ENCODE measurements at places on chromosomes 13 and 19.

DNA sequence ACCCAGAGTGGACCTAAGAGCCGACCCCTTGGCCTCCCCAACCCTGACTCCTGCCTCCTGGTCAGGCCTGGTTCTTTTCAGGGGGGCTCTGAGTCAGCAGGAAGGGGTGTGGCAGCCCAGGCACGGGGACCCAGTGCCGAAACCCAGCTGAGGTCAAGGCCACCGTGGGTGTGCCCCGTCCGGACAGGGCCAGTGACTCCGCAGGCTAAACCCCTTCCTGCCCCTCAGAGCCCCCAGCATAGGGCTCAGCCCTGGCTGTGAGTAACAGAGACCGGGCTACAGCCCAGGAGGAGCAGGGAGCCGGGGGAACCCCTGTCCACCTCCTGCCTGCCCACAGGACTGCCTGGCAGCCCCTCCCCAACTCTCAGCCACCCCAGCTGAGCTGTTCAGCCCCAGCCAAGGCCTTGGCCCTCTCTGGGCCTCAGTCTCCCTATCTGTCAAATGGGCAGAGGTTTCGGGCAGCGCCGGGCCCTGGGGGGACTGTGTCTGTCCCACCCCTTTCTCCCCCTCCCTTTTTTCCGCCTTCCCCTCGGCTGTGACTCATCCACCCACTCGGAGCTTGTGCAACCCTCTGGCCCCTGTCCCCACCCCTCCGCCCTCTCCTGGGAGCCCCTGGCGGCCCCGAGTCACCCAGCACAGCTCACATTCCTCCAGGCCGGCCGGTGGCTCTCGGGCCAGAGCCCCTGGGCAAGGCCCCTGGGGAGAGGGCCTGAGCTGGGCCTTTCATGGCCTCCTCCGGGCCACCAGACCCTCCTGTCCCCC lies 8.6 kb downstream of the ZBTB7A start:
- DNase-seq, result peak; percentile 89

DNA sequence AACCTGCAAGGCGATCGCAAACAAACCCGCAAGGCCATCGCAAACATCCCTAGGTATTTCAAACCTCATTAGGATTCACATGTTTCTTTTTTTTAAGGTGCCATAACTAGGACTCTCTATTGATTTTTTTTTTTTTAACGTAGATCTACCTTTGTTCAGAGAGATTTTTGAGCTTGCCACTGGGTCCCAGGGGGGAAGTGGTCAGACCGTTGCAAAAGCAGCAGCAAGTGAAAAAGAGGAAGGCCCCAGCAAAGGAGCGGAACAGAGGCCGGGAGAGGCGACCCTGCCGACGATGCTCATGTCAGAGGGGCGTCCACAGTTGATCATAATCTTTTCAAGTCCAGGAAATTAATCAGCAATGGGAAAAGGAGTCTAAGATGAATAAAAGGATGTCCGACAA lies 32.7 kb upstream of the FLT1 start:
- DNase-seq, result no peak

- no peak for DNase-seq
Measured at GRCh38 chr19:45794627-45795026, 2.0 kb upstream of the DMWD start.

DNA sequence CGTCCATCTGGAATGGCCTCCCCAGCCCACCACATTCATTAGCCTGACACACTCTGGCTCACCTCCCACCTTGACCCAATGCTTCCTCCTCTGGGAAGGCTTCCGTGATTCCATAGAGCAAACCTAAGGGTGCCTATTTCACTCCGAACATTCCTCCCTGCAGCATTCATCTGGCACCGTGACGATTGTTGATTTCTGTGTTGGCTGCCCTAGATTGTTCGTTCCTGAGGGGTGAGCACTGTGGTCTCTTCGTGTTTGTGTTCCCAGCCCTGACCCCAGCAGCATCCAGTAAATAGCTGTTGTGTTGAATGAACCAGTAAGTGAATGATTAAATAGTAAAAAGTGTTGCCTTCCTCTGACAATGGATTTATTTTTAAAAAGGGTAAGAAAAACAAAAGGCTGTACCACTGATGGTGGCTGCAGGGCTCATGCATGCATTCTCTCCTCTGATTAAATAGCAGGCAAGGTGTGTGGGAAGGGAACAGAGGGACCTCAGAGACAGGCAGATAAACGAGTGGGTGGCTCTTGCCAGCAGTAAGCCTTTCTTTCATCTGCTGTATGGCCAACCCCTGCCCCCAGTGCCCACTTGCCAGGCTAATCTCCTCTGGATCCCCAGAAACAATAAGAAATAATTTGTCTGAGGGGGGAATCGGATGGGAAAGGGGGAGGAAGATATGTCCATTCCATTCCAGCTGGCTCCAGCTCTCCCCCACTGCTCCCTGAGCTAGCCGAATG lies 48.4 kb upstream of the CACNA1A start:
- DNase-seq, result no peak

DNA sequence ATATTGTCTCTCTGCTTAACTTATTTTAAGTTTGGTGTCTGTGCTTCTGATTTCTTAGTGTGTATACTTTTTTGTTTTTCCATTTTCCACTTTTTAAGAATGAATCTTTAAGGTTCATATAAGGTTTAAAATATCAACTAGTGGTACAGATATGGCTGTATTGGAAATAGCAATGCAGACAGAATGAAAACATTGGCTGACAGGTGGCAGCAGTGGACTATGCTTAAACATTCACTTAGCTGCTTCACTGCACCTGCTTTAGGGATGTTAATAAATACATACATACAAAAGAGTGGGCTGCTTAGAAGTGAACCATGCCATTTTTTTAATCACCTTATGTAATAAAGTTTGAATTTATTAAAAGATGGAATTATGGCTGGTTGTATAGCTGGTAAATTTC lies 27.3 kb downstream of the TM9SF2 start:
- DNase-seq, result no peak

- DNase-seq, result no peak
Measured at GRCh38 chr19:17266589-17266974, 661 bp upstream of the BABAM1 start.

DNA sequence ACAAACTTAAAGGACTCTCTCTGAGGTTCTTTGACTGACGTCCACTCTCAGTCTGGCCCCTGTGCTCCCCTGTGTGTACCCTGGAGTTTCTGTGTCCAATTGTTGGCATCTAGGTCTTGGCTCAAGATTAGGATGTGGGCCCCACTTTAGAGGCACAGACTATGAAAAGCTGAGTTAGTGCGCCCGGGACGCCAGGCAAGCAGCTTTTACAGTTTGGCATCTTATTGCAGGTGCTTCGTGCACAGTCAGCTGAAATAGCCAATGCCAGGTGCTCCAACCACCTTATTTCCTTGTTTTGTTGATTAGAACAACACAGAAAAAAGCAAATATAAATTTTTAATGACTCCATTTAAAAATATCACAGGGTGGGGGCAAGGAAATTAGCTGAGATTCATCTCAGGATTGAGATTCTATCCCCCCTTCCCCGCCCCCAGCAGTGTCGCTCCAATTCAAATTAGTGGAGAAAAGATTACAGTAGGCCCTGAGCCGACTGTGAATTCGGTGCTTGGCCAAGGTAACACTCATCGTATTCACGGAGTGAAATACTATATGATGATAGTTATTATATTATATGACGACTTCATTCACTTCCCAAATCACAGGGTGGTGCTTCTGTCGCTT lies 4.3 kb downstream of the SOX1 start:
- no peak for DNase-seq

DNA sequence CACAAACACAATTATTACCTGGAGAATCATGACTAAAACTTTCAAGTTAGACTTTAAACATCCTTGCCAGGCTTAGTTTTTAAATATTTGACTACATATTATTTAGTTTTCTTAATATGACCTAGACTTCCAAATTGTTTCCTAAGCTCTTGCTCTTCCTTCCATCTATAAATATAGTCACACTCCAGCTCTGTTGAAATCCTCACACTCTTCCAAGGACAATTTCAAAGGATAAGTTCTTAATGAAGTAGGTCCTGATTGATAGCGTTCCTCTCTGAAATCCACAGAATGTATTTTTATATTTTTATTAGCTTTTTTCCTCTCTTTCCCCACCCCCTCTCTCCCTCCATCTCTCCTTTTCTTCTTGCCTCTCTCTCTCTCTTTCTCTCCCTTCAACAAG lies 1074.1 kb upstream of the PCDH20 start:
- DNase-seq, result no peak

DNA sequence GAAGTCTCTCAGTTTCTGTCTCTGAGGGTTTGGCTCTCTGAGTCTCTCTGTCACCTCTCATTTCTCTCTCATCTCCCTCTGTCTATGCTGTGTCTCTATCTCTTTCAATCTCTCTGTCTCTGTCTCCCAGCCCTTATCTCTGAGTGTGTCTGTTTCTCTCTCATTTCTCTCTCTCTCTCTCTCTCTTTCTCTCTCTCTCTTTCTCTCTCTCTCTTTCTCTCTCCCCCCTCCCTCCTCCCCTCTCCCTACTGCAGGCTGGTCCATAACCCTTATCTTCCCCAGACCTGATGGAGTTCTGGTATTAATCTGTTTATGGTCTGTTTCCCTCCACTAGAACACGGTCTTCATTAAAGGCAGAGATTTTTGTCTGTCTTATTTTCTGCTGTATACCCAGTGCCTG lies 1.3 kb upstream of the PVR start:
- DNase-seq, result no peak

DNA sequence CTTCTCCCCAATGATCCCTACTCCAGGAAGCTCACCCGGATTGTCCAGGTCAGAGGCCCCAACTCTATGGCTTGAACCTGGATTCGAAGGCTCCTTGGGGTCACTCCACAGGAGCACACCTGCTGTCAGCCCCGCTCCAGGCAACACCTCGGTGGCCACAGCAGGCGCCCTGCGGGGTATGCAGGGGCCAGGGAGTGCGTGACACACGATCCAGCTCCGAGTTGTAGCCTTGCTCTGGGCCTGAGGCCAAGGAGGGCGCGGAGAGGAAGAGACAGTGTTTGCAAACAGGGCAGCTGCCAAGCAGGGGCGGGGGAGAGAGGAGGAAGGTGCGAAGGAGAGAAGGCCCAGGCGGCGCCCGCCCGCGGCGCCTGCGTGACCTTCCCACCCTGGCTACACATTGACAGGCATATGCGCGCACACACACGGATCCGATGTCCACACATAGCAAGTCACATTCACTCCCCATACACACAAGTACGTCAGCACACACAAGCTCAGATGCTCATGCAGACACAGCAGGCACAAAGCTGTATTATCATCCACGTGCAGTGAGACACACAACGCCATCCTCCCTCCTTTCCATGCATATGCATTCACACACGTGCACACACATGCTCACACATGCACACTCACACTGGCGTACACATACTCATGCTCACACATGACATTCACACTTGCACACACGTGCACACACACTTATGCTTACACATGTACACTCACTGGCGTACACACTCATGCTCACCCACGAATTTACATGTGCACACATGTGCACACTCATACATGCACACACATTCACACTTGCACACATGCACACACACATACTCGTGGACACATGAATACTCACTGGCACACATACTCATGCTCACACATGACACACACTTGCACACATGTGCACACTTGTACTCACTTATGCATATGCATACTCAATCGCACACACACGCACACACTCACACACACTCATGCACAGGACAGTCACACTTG lies 10.4 kb downstream of the SBK2 start:
- peak; percentile 68 for DNase-seq

- DNase-seq, result no peak
Measured at GRCh38 chr13:24748061-24748400, 15.9 kb upstream of the RNF17 start.

DNA sequence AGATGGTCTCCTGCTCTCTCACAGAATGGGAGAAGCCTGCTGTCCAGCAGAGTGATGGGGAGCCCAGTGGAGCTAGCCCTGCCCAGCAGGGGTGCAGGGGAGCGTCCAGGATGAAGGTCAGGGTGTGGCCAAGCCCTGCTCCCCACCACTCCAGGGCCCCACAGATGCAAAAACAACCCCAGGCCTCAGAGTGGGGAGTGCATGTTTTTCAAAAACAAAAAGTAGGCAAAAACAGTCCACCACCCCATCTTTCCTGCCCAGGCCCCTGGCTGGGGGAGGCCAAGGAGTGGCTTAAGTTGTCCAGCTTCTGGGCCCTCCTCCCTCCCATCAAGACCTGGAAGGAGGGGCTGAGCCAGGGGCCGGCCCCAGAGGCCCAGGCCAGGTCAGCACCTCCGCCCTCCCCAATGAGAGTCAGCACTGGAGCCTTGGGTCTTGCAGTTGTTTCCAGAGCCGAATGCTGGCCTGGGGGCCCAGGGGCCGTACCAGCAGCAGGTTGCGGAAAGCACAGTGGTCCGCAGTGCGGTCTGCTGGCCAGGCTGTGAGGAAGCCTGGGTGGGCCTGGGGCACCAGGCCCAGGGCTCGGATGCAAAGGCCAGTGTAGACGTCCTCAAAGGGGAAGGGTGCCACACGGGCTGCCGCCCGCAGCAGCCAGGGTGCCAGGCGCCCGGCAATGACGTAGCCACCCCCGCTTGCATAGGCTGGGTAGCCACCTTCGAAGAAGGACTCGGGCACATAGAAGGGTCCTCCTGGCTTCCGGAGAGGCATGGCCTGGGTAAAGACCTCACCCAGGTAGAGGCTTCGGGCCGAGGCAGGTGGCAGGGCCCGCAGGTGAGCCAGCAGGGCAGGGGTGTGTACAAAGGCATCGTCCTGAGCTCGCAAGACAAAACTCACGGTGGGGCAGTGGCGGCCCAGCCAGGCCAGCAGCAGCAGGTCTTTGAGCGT lies 1.7 kb downstream of the B3GNT8 start:
- DNase-seq, result no peak

GRCh38 chr13:113838711-113839201 lies 25.1 kb downstream of the GAS6 start:
- no peak for DNase-seq

DNA sequence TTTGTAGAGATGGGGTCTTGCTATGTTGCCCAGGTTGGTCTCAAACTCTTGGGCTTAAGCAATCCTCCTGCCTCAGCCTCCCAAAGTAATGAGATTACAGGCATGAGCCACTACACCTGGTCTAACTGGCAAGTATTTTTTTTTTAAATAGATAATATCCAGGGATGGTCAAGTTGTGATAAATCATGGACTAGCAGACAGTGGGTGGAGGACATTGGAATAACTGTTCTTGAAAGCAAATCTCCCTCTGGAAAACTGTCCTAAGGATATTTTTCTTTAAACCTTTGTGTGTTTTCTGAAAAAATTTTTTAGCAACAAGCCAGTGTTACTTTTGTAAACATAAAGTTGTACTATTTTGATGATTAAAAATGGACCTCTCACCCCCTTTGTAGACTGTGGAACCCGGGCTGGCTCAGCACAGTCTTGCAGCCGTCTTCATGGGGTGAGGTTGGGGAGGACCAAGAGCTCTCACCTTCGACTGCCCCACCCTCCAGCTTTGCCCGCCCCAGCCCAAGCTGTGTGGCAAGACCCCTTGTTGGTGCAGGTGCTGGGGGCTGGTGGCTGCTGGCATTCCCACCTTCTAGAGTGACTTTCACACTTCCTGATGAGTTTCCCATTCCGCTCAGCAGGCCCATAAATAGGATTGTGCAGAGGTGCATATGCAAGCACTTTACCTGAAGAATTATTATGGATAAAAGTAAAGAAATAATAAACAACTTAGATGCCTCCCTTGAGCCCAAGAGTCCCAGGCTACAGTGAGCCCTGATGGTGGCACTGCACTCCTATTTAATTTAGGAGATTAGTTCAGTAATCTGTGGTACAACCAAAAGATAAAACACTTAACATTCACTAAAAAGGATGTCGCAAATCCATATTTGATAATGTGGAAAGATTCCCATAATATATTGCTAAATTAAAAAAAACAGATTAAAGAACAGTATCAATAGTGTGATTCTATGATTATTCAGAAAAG lies 107.3 kb downstream of the GADD45B start:
- DNase-seq, result no peak
